ENCODE measurements at places on chromosomes 11 and 22.

GRCh38 chr11:69483170-69483569 is 1.7 kb downstream of the LINC01488 start:
- DNase-seq: no peak

GRCh38 chr22:37345863-37346504 is 63.7 kb downstream of the CYTH4 start:
- no peak for DNase-seq

- no peak for DNase-seq
Observed at GRCh38 chr11:44957040-44957515, 6.4 kb upstream of the TP53I11 start.

DNA sequence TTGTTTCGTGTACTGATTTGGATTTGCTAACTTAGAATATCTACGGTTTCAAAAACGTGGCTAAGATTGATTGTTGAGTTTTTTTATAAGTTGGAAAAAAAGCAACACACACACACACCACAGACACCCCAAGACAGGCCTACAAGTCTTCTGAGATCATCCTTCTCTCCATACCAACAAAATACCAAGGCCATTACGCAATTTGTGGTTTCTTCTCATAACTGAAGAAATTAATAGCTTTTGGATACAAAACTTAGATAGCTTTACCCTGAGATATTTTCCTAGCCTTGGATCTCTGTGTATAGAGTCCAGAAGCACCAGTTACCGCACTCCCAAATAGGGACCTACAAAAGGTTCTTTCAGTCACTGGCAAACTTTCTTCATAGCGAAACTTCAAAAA is 113.6 kb downstream of the SIK3 start:
- DNase-seq: no peak

DNA sequence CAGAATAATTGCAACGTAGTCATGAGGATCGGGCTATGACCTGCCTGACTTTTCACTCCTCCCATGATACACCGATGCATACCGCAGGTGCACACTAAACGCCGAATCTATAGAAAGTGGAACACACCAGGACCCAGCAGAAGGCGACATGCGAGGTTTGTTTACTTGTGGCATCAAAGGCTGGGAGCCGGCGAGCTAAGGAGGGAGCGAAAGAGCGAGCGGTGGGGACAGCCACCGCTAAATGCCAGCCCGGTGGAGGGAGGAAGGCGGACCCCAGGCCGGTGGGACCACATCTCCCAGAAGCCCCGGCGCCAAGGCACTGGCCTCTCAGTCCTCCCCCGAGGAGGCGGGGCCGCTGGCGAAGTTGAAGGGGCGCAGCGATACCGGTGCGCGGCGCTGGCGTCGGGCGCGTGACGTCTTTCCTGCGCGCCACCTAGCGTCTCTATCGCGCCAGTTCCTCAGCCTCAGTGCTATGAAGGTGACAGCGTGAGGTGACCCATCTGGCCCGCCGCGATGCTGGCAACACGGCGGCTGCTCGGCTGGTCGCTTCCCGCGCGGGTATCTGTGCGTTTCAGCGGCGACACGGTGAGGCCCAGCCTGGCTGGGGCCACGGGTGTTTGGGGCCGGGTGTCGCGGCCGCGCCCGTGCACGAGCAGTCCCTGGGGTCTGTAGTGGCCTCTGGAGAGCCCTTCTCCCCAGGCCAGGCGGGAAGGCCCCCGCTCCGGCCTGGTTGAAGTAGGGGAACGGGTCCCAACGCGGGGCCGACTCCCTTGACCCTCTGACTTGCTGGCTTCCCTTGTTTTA is at the start of gene NDUFV1:
Gene NDUFV1, plus strand, starts transcription at position 445 of the 804 bp plus-strand sequence. Its CDS starts 69 bp downstream, at position 514.
- peak; percentile 96 for DNase-seq

GRCh38 chr22:23781511-23782183 is 5.1 kb upstream of the SMARCB1 start:
- DNase-seq: no peak

- DNase-seq: no peak
Observed at GRCh38 chr11:75275581-75275980, 35.0 kb downstream of the TPBGL start.

DNA sequence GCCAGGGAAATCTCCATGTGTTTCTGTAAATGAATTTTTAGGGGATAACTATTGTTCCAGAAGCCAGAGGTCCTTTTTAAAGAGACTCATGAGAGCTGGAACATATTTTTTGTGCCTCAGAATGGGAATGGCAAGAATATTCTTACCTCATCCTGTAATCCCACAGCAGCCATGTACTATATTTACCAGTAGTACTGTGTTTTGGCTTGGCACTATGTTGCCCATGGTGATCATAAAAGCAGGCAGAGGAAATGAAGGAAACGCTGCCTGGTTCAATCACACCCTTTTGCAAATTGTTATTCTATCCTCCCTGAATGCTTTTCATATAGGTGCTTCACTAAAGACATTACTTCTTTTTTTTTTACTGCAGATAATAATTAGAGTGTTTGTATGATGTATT is 81.0 kb downstream of the ANO3 start:
- no peak for DNase-seq

- no peak for DNase-seq
Observed at GRCh38 chr11:3896644-3897043, 41.2 kb downstream of the STIM1 start.

DNA sequence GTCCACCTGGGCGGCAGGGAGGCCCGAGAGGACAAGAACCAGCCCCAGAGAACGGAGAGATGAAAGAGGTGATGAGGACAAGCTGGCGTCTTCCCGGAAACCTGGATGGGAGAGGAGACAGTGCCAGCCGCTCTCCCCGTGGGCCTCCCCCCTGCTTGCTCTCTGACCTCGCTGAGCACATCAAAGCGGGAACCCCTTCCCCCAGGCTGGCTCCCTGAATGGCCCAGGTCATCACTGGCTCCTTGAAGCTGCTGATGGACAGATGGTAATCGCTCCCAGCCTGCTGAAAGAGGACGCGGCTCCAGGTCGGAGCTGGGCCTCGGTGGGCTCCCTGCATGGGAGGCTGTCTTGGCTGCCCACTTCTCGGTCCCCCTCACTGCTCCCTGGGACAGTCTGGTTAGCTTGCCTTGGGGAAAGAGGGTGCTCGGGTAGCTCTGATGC is 18.4 kb downstream of the RPUSD4 start:
- no peak for DNase-seq

DNA sequence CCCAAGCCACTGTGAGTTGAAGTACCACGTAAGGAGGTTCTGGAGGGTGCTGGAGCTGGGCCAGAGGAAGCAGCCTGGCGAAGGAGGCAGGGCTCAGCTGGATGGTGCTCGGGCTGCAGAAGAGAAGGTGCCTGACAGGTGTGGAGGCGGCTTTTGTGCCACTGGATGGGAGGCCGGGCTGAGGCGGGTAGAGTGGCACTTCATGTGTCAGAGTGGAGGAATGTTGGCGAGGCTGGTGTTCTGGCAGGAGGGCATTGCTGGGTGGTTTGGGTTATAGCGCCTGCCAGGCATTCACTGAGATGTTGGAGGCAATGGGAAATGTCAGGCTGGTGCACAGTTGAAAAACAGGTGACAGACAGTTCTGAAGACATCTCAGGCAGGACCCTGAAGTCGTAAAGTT is 24.2 kb downstream of the UBE2L3 start:
- no peak for DNase-seq

DNA sequence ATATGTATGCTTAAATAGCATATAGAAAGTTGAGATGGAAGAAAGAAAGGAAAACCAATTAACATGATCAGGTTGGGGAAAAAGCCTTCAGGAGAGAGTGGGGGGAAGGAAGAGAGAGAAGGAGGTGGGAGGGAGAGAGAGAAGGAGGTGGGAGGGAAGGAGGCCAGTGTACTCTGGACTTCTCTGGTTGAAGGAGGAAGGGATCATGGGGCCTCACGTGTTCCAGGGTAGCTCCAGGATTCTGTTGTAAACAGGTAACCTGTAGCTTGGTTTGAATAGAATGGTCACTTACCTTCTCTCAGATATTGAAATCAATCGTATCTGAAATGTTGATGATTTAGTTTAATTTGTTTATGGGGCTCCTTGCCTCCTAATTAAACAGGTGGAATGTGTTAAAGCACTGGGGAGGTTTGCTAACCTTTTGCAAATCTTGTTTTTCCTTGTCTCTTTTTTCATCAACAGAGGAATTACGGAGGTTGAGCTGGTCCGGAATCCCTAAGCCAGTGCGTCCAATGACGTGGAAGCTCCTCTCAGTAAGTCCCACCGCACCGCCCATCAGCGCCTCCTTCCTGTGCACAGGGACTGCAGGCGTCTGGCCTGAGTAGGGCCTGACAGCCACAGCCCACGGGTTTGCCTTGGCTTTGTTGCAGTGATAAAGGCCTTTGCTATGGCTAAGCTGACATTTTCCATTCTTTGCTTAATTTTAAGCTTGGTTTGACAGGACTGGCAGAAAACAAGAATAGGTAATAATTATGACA is 115.9 kb downstream of the TBC1D22A start:
- no peak for DNase-seq
